ENCODE measurements at places on chromosomes 6 and 20. TPM values are rescaled to one million over a fixed set of nuclear protein-coding genes. Genes with fewer than 3 reads are reported as not detected.

The C6orf52 gene
- total RNA-seq, result not detected

The SAMD10 gene
- 0.24 TPM for total RNA-seq

The CLVS2 gene
- 0.36 TPM for total RNA-seq

GRCh38 chr6:158596861-158597260 is 37.0 kb downstream of the TMEM181 start:
- DNase-seq, result no peak

GRCh38 chr6:45991189-45991588 is 24.5 kb downstream of the CLIC5 start:
- DNase-seq, result no peak

DNA sequence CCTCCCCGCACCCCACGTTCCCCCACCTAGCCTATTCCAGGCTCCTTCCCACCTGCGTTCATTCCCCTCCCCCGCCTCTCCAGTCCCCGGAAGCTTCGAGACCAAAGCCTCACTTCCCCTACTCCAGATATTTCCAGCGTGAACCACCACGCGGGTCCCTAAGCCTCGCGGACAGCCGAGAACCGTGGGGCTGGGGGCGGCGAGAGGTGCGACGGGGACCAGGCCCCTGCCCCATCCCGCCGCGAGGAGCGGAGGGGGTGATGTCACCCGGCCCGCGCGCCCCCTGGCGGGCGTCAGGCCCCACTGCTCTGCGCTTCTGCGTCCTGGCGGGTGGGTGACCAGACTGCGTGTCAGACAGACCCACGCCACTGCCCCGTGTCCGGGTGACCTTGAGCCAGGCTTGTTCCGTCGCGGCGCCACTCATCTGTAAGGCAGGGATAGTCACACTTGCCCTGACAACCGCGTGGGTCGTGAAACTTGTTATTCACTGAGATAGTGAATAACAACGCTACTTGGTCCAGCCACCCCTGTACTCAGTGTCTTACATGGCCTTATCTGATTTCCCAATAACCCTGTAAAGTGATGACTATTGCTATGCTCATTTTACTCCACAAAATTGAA is 9.0 kb upstream of the HSP90AB1 start:
- DNase-seq, result peak; percentile 83

DNA sequence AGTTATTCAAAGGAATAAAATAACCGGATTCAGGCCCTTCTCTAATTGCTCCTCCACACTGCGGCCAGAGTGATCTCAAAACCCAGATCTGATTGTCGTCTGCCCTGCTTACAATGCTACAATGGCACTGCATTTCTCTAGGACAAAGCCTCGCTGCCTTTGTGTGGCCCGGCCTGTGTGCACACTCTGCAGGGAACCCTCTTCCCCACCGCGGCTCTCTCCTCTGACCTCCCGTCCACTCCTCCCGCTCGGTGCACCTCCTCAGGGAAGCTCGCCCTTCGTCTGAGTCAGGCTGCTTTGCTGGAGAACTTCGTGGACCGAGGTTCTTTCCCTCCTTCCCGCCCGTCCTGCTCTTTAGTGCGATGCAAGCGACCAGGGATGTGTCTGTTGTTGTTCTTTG is 101.6 kb upstream of the SNX9 start:
- no peak for DNase-seq

- DNase-seq, result no peak
Measured at GRCh38 chr20:22807045-22807444, 222.7 kb upstream of the FOXA2 start.

DNA sequence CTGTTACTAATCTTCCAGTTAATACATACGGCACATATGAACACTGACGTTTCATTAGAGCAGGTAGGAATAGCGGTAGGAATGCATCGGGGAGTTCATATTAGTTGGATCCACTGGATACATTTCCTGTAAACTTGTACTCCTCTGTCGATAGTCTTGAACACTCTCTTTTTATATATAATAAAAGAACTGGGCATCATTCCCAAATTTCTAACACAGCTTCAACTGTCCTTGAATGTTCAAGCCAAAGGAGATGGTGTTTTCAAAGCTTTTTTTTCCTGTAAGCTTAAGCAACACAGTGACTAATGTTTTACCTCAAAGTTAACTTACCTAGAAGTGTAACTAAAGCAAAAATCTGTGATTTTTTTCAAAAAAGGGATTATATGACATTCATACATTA is 195.3 kb downstream of the UTRN start:
- DNase-seq, result no peak

GRCh38 chr6:161476711-161477110 is 202.8 kb upstream of the AGPAT4 start:
- no peak for DNase-seq

DNA sequence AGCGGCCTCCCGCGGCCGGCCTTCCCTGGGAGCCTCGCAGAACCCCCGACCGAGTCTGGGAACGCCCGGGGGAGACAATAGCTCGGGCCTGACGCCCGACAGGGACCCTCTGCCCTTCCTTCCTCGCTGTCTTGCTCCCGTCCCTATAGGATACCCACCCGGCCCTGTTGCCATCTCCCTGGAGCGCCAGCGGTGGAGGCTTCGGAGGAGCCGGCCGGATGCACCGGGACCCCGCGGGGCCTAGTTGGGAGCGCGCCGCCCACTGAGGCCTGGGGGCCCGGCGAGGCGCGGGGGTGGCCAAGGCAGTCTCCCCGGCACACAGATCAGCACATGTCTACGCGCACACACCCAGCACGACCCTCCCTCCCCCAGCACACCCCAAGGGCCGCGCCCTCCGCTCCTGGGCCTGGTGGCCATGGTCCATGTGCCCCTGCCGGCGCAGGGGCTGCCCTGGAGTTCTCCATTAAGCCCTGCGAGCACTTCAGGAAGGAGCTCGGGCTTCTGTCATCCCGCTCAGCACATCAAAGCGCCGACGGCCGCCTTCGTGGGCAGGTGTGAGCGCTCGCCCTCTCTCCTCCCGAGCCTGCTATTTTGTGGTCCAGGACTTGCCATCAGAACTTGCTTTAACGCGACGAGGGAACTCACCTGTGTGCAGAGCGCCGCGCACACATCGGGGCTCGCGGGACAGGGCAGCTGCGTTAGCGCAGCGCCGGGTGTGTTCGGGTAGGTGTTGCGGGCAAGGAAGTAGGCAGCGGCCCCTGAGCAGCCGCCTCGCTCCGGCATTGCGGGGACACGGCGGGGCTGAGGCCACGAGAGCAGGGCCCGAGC is 3.7 kb downstream of the FOXF2 start:
- no peak for DNase-seq

DNA sequence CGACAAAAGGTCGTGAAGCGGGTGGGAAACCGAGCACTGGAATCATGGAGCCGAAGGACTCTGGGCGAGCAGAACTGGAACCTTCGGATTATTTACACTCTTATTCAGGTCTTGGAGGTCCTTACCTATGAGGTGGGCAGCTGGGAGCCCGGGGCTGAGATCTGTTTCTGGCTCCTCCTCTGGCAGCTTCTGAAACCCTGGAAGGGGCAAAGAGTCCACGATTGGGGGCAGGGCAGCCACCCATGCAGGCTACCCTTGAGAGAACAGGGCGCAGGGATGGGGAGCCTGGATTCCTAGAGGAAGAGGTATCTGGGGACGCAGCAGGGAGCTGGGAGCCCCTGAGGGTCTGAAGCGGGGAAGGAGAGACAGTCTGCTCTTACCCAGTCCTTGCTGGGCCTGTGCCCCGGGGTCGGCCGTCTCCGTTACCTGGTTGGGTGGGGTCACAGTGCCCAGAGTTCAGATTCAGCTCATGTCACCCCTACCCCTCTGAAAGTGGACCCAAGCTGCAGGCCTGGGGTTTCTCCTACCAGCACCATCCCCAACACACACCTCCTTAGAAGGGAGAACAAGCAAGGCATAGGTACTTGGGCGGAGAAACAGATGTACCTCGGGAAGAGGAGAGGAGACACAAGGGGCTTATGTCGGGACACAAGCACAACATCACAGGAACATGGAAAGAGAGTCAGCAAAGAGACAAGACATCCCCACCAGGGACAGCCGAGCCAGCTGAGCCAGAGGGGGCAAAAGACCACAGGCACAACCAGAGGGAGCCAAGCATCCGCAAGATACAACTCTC is 592 bp downstream of the LTB start:
- DNase-seq, result no peak

DNA sequence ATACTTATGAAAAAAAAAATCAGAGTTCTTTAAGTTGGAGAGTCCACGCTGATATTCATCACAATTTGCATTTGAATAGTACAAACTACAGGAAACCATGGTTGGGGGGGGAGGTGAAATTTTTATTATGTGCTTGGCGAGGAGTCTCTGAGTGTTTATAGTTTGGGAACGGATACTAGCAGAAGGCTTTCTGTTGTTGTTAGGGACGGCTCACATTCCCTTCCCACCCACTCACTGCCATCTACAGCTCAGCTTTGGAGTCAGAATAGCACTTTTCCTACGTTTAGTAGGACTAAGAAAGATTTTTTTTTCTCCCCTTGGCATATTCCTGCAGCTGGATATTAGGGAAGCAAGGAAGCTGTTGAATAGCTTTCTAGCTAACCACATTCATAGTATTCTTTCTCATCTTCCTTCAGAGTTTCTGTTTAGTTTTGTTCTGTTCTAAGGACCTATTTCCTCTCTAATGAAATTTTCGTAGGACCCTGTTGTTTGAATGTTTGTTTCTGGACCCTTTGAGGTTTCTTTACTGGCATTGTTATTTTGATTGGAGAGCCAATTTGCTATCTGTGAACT is 235.1 kb upstream of the ZNF217 start:
- peak; percentile 30 for DNase-seq

GRCh38 chr20:36201198-36201597 is 35.1 kb upstream of the AAR2 start:
- DNase-seq, result no peak

DNA sequence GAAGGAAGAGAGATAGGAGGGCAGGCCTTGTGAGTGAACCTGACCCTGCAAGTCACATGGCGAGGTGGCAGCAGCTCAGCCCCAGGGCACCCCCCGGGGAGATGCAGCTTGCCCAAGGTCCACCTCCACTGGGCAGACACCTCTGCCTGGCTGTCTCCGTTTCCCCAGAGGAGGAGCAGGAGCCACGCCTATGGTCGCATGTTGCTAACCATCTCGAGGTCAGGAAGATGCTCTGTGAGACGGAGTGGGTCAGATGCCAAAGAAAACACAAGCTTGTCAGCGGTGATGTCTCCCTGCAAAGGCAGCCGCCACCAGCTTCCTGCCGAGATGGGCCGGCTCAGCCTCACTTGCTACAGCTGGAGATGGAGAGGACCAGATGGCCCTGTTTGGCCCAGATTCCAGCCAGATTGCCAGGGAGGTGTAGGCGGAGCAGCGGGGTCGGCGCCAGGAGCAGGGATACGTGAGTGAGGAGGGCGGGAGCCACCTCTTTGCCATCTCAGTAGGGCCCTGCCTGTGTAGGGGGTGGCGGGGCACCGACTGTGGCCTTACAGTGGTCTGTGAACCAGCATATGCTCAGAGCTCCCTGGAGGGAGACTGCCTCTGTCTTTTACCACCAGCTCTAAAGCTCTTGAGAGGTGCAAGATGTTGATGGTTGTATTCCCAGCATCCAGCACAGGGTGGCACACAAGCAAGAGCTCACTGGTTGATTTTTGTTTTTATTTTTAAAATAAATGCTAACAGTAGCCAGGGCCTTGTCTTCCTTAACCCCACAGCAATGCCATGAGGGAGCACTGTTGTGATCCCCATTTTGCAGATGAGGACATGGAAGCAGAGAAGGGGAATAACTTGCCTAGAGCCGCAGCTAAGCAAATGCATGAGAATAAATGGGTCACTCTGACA is 42.9 kb upstream of the FAM83D start:
- DNase-seq, result no peak

- peak; percentile 30 for DNase-seq
Measured at GRCh38 chr6:35302604-35303241, 5.1 kb downstream of the DEF6 start.

DNA sequence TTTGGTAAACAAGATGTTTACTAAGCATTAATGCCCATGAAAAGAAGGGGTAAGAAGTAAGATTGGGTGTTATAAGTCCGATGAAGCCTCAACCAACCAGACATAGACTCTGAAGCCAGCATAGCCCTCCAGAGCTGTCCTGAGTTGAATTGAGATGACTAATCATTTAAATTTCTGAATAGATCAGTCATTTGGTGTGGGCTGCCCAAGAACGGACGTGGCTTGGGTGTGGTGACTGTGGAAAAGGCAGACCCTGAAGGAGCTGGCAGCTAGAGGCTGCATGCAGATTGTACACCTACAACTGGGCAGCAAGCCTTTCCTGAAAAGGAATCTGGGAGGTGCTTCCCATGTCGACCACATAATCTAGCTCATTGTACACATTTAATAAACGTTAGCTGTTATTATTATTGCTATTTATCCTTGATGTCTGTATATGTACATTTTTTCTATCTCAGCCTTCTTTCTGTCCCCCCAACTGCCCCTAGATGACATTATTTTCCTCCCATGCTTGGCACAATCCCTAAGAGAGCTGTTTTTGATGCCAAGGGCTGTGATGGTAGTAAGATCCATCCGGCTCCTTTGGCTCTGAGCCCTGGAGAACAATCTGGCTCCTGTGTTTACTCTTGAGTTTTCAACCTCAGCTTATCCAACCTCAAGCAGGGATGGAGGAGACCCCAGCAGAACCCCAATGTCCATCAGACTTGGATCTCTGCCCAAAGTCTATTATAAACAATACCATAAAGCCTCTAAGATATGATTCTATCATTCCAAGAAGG is 57.6 kb upstream of the JAG1 start:
- DNase-seq, result no peak

DNA sequence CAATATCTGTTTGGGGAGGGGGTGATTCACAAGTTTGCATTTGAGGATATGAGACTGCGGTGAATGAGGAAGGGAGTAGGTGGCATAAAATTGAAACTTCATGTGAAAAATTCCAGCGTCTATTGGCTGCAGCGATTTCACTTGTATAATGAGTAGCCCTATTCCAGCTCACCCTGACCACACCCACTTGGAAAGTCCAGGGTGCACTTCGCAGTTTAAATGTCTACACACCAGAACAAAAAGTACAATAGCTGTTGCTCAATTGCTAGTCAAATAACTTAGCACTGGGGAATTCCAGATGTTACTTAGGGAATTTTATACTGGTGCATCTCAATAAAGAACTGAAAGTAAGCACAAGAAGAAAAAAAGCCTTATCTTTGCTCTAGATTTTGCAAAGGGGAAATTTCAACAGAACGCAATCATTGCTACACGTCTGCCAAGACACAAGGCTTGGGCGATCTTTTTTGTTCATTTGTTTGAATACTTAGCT is 6.3 kb downstream of the TNFAIP3 start:
- peak; percentile 81 for DNase-seq

- DNase-seq, result no peak
Measured at GRCh38 chr6:150627585-150628025, 27.9 kb downstream of the PLEKHG1 start.

- no peak for DNase-seq
Measured at GRCh38 chr6:42257063-42257462, 39.4 kb upstream of the MRPS10 start.

All from gastrocnemius medialis (tissue), 4 donors.